Renal cortex interstitium (tissue), 15 donors: ENCODE measurements at places on chromosomes 2 and 18. TPM values are rescaled to one million over a fixed set of nuclear protein-coding genes. Genes with fewer than 3 reads are reported as not detected.

DNA sequence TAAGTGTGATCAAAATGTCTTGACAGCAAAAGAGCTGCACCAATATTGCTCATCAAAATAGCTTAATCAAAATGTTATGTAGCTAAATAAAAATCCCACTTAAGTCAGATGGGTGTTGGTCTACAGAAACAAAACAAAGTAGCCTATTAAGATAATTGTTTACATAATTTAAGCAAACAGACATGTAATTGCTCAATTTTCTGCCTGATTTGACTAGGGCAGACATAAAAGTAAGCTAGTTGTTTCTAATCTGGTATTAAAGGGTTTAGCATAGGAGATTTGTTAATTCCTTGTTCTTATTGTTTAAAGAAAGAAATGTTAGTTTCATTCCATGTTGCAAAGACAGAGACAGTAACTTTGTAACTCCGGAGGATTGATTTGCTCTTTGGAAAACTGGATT, 11.5 kb upstream of the FEZ2 start:
- no peak for DNase-seq

GRCh38 chr18:48154828-48155227, 224.4 kb upstream of the SMAD2 start:
- DNase-seq = no peak

DNA sequence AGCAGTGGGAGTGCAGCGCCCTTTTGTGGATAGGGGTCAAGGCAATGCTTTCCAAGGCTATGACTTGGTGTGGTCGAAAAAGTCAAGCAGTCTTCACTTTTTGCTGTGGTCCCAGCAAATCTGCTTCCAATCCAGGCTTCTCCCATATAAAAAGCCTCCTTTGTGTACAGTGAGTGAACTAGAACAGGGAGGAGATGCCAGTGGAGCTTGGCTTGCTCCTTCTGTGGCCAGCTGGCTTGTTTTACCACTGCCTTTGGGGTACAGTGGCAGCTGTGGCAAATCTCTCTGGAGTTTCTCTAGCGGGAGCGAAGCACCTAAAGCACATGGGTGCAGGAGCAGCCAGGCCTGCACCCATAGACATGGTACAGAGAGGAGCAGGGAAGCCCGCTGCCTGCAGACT, 103.5 kb downstream of the MSH2 start:
- DNase-seq = no peak

PIEZO2 gene
- 13.6 TPM for polyA plus RNA-seq

- DNase-seq = no peak
These were observed 48.1 kb downstream of the ADCY3 start for GRCh38 chr2:24871852-24872333.

GRCh38 chr2:100707016-100707947, 112.7 kb upstream of the NPAS2 start:
- DNase-seq = no peak

GRCh38 chr2:56316011-56316410, 132.2 kb downstream of the CCDC85A start:
- DNase-seq = no peak

- DNase-seq = no peak
These were observed 573.7 kb downstream of the ARHGAP15 start for GRCh38 chr2:143702931-143703330.

GRCh38 chr2:16612490-16612889, 53.1 kb downstream of the CYRIA start:
- no peak for DNase-seq

SUPT7L gene
- polyA plus RNA-seq = 66.7 TPM

TXNDC2 gene
- not detected for polyA plus RNA-seq

HOXD13 gene
- polyA plus RNA-seq = 0.17 TPM

DNA sequence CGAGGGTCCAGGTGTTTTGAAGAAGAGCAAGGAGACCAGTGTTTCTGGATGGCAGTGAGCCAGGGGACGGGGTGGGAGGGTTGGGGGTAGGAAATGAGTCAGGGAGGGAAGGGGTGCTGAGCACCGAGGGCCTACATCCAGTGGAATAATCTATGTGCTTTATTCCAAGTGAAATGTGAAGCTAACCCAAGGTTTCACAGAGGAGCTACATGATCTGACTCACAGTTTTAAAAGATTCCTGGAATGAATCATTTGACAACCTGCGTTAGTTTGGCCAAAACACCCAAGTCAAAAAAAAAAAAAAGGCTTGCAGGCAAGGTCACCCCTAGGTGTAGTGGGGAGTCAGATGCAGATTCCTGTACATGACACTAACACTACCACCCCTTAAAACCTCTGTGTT, 419.7 kb upstream of the MEX3C start:
- no peak for DNase-seq

IL18R1 gene
- 2.9 TPM for polyA plus RNA-seq

GRCh38 chr18:77590943-77591515, 341.4 kb downstream of the GALR1 start:
- no peak for DNase-seq

GAD1 gene
- polyA plus RNA-seq = 0.86 TPM
